Epithelial cell of prostate (primary cell): ENCODE measurements at places on chromosomes 12 and 14.
A peak's percentile ranks its signal among the peaks of the same experiment; 100 is the strongest.

DNA sequence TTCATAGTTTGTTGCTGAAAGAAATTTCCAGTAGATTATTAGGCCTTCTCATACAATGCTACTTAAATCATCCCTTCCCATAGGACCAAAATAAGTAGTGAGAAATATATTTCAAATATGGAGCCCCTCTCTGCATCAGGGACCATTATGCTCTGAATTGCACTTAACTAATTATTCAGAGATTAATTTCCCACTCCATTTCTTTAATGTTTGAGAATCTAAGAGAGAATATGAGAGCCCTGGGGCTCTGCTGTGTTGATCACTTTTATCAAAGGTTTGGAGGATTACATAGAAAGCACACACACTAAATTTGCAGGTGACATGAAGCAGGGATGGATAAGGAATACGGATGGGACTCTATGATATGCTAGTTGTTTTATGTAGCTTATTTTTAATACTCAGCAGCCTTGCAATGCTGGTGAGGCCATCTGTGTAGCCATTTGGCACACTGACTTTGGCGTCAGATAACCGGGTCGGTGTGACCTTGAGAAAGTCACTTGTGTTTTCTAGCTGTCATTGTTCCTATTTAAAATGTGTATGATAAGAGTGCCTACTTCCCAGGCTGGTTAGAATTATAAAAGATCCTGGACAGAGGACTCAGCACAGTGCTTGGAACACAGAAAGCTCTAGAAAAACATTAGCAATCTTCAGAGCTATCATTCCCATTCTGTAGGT lies 49.9 kb upstream of the FBXO21 start:
- no peak for DNase-seq

- peak; percentile 5 for DNase-seq
These were observed 45.4 kb upstream of the EPS8 start for GRCh38 chr12:15834575-15834974.

DNA sequence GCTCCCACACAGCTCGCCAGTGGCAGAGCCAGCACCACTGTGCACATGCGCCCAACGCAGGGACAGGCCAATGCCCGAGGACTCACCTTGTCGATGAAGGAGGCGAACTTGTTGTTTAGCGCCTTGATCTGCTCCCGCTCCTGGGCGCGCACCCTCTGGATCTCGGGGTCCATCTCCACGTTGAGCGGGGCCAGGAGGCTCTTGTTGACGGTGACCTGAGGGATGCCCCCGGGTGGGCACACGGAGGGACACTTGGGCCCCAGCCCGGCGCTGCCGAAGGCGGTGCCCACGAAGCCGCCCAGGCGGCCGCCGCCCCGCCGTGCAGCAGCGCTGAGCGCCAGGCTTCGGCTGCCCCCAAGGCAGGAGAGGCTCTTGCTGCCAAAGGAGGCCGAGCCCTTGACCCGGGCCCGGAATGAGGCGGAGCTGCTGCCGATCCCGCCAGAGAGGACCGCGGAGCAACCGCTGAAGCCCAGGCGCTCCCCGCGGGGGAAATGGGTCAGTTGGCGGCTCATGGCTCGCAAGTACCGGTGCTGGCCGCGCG lies at the start of gene KRT72:
Gene KRT72 (minus strand): TSS at position 523 of the 541 bp plus-strand sequence. CDS start 11 bp downstream, at position 512.
- no peak for DNase-seq

DNA sequence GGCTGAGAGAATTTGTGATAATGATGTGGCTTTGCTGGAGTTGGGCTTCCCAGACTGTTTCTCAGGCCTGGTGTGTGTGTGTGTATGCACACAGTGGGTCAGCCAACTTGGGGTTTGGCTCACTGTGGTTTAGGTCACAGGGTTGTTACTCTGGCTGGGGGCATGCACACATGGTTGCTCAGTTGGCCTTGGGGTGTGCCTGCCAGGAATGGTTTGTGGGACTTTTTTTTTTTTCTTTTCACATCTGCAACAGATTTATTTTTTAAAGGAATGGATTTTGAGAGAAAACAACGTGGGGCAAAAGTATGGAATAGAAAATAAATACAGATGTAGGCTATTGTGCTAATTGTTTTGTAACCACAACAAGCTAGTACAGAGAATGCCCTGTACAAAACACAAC lies 25.0 kb upstream of the GTF2A1 start:
- no peak for DNase-seq

GRCh38 chr12:108745641-108746040 lies 14.3 kb upstream of the CORO1C start:
- no peak for DNase-seq

DNA sequence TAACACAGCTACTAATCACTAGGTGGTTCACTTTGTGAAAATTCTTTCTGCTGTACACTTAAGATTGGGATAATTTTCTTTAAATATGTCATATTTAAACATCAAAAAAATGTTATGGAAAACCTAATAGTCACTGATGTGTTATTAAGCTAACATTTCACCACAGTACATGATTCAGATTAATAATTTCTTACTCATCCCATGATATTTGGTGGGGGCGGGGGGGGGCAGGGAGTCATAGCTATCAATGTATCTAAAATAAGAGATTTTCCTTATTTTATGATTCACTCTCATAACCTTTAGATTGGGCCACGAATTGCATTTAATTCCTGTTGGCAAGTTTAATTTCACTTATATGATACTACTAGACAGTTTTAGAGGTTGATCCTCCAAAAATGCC lies 88.8 kb downstream of the KCNH5 start:
- DNase-seq: no peak

GRCh38 chr12:123659996-123660727 lies 10.8 kb upstream of the TCTN2 start:
- peak; percentile 66 for DNase-seq

GRCh38 chr12:115437061-115437567 lies 753.1 kb upstream of the TBX3 start:
- no peak for DNase-seq

DNA sequence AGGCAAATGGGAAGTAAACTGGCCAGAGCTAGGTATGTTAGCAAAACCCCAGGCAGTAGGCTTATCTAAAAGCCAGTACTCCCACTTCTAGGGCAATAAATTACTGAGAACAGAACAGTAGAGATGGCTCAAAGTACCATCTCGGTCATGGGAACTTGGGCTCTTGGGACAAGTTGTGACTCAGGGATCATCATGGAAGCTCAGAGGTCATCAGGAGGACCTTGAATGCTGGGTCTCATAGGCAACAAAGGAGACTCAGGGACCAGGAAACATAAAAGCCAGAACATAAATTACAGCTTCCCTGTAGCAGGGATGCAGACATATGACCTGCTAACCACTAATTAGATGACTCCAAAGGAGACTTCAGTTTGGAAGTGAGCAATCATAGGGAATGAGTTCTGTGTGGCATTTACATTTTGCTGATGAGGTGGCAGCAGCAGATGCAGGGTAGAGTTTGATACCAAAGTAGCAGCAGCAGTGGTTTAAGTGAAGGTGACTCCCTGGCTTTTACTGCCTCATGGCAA lies 97.6 kb upstream of the SCAF11 start:
- no peak for DNase-seq

- DNase-seq: no peak
These were observed 30.7 kb downstream of the LRIG3 start for GRCh38 chr12:58889557-58889956.

- no peak for DNase-seq
These were observed 333 bp upstream of the KCNA1 start for GRCh38 chr12:4909410-4909733.

GRCh38 chr12:124425667-124426066 lies 130.8 kb downstream of the RFLNA start:
- DNase-seq: no peak

DNA sequence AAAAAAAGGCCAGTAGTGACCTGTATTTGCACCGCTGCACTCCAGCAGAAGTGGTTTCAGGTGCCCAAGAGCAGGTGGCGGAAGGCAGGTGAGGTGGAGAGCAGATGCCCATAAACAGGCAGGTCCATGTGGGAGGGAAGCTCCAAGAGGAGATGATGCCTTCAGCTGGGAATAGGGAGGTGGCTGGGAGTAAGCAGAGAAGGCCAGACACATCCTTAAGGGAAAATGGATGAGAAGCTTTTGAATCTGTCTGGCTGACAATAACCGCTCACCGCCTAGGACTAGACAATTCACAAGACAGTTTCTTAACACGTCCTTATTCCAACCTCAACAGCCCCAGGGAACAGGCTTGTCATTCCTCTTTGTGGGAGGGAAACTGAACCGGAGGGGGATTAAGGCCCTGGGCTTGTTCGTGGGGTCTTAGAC lies 43.9 kb upstream of the PLEKHG6 start:
- no peak for DNase-seq

- no peak for DNase-seq
These were observed 48.5 kb upstream of the TSPAN11 start for GRCh38 chr12:30878024-30878423.

GRCh38 chr12:1593174-1594005 lies 991 bp downstream of the FBXL14 start:
- no peak for DNase-seq

DNA sequence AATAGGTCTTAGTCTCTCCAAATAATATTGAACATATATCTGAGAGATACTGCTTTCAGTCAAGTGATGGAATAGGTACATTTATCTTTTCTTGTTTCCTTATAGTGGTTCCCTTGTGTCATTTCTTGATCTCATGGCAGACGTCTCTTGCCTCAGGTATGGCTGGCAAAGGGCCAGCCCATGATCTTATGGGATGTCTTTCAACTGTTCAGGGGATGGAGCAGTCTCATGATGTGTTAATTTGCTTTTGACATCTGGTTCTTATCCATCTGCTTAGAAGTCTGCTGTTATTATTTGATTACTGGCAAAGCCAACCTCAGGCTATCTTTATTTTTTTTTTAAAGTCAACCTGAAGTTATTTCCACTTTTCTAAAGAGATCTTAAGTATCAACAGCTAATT lies 262.9 kb downstream of the TMEM117 start:
- DNase-seq: no peak

- no peak for DNase-seq
These were observed 91.2 kb downstream of the CEP128 start for GRCh38 chr14:80850197-80850814.

DNA sequence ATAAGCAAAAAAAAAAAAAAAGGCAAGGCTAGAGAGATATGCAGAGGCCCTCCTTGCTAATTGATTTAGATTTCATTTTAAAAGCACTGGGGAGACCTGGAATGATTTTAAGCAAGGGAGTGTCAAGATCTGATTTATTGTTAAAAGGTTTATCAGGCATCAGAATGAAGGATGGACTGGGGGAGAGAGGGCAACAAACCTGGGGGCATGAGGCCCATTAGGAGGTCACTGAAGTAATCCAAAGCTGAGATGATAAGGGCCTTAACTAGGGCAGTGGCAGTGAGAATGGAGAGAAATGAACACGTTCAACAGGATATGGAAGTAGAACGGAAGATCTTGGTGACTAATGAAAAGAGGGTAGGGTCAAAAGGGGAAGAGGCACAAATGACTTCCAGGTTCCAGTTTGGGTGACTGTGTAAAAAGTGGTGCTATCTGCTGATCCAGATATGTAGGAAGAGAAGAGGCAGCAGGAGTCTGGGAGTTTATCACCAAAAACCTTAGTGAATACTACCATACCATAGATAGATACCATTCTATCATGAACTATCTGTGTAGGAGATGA lies 24.0 kb downstream of the KITLG start:
- no peak for DNase-seq

DNA sequence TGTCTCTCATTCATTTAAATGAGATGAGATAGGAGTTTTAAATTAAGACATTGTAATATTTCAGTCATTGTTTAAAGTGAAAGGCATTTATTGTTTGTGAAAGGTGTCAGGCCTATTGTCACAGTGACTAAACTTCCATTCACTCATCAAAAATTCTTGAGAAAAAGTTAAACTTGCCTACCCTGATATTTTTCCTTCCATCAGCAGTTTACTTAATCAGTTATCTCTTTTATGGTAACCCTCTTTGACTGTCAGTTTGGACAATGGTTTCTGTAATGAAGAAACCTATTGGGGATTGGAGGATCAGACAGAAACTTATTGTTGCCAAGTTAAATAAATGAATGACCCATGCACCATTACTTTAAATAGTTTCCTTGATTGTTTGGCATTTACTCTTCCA lies 241.6 kb downstream of the NUBPL start:
- no peak for DNase-seq

- DNase-seq: no peak
These were observed 502.2 kb upstream of the USP15 start for GRCh38 chr12:61757831-61758505.
